Breast epithelium (tissue), 4 donors: ENCODE measurements at places on chromosomes 2 and 18. TPM values are rescaled to one million over a fixed set of nuclear protein-coding genes. Genes with fewer than 3 reads are reported as not detected.

DNA sequence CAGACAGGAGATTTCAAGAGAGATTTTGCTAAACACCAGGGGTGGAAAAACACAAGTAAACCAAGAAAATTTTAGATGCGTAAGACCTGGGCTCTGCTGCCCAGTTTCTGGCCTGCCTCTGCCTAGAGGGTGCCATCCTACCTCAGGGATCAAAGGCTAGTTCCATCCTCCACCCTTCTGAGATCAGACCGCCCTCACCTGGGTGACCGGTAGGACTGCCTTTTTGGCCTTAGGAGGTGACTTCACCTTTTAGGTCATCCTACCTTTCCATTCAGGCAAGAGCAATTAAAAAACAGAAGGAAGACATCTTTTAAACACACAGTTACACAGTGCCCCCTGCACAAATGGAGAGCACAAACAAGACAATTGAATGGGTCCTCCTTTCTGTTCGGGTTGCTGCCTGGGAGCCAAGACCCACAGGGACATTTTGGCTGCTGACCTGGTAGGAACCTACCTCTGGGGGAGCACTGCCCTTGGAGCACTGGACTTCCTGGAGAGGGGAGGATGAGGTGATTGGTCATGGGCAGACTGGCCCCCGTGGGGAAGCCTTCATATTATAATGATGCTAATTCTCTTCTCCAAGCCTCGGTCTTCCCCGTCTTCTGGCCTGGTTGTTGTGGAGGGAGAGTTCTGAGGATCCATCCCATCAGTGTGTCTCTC, 3.1 kb downstream of the PSD4 start:
- DNase-seq = no peak

GRCh38 chr2:134466141-134466540, 212.3 kb downstream of the MGAT5 start:
- no peak for DNase-seq

DNA sequence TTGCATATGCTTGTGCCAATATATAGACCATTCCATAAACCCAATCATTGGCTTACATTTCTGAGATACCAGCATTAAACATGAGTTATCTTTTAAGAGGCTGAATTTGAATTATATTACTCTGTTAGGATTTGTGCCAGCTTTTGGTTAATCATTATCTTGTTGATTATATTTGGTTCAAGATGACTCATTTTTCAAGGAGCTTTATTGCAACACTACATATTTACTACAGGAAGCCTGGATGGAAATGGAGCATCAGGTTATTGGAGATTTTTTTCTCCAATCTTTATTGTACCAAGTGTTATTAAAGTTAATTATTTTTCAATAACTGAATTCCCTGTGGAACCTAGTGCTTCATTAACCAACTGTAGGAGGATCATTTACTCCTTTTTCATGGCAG, 26.4 kb downstream of the EML4 start:
- DNase-seq = no peak

- DNase-seq = no peak
Measured at GRCh38 chr2:166984188-166984587, 95.9 kb downstream of the XIRP2 start.

DNA sequence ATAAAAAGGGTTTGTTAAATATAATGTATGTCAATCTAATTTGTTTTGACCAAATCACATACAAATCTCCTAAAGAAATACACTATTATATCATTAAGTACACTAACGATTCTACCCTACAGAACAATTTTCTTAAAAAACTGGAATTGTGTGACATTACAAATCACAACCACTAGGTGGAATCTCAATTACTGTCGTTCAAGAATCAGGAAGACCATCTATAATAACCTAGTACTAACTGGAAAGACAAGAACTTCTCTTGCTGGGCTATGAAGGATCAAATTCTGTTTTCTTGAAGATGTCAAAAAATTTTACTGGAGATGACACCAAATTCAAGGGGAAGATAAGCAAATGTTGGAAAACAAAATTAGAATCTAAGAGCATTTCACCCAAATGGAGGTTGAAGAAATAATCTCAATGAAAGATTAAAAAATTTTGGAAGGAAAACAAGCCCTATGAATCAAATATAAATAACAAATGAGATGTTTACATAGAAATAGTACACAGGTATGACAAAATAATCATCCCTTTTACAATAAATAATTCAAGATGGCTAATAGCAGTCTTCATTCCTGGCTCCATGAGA, 110.9 kb downstream of the STK39 start:
- DNase-seq = no peak

DNA sequence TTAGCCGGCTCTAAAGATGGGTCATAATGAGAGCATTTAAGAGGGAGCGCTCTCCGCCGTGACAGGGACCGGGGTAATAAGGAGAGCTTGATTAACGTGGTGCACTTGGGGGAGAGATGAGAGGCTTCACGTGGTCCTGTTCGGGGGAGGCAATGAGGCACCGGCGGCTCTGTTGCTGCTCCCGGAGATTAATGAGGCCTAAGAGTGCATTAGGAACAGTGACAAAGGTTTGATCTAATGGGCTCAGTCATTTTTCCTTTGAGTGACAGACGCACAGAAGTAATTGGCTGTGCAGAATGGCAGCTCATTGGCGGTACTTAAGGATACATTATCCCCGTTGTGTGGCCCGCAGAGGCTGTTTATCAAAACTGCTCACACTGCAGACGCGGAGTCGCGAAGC, 250.7 kb downstream of the GBX2 start:
- DNase-seq = no peak

- no peak for DNase-seq
Measured at GRCh38 chr18:32920796-32921787, 148.3 kb upstream of the KLHL14 start.

DNA sequence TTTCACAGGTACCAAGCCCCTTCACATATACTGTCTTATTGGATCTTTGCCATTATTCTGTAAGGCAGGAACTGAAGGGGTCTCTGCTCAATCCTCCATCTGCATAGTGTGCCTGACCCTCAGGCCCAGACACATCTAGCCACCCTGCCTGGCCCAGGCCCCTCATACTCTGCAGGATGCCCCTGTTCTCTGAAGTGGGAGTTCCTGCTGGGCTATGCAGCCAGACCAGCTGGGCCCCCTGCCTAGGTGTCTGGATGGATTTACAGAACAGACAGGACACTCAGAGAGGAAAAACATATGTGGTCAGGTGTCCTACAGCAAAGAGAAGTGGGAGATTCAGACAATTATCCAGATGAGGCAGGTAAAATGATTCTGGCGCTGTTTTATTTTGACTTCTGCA, 42.0 kb downstream of the SLC4A5 start:
- no peak for DNase-seq

- no peak for DNase-seq
Measured at GRCh38 chr2:74291218-74291544, 52.0 kb downstream of the SLC4A5 start.

- no peak for DNase-seq
Measured at GRCh38 chr2:40458271-40458794, 6.4 kb upstream of the SLC8A1 start.

DNA sequence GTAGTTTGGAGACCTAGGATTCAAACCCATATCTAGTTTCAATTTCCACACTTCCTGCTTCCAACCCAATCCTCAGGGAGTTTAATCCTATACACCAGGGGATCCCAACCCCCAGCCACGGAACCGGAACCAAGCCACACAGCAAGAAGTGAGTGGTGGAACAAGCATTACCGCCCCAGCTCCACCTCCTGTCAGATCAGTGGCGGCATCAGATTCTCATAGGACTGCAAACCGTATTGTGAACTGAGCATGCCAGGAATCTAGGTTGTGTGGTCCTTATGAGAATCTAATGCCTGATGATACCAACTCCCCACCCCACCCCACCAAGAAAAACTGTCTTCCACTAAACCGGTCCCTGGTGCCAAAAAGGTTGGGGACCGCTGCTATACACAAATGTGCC, 52.5 kb downstream of the PRPF40A start:
- DNase-seq = no peak

GRCh38 chr2:83051538-83052170, 1407.4 kb downstream of the SUCLG1 start:
- DNase-seq = no peak

GRCh38 chr2:15238028-15238427, 323.1 kb downstream of the NBAS start:
- DNase-seq = no peak

DNA sequence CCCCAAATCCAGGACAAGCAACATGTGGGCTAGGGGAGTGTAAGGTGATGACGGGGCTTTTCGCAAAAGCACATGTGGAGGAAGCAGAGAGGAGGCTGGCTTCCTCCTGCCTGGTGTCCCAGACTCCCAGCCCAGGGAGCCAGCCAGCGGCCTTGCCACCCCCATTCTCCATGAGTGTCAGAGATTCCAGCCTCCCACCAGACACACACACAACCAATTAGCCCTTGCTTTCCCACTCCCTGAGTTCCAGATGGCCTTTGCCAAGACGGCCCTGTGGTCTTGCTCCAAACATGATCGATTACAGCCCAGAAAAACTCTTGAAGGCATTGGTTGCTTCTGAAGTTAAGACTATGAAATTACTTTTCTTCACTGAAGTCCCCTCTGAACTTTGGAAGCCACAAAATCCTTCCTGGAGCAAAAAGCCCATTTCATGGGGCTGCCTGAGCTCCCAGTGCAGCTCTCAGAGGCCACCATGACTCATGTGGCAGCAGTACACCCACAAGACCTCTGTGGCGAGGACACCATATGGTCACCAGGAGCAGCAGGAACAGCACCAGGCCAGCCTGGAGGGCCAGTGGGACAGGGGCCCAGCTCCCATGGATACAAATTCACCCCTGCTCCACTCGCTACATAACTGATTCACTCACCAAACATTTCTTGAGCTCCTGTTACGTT, 69.1 kb upstream of the PID1 start:
- DNase-seq = no peak

DNA sequence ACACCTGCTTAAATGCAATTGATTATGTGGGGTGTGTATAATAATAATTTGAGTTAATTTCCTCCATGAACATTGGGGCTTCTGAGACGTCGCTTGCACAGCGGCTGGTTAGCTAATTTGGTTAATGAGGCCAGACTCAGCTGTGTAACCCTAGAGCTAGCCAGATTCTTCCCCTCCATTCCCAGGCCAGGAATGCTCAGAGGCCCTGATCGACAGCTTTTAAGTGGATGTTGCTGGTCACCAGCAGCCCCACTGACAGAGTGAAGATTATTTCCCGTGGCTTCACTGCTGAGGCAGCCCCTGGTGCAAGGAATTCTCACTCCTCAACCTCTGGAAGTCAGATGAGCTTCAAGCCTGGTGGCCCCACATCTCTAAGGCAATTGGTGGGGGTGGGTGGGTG, 12.4 kb upstream of the EPAS1 start:
- no peak for DNase-seq

GRCh38 chr2:168719446-168719845, 83.0 kb upstream of the NOSTRIN start:
- no peak for DNase-seq

- DNase-seq = no peak
Measured at GRCh38 chr2:1837022-1837421, 92.7 kb upstream of the PXDN start.

GRCh38 chr2:108586631-108587030, 52.4 kb downstream of the LIMS1 start:
- no peak for DNase-seq

GRCh38 chr2:46012618-46013240, 284.5 kb upstream of the EPAS1 start:
- DNase-seq = no peak

DNA sequence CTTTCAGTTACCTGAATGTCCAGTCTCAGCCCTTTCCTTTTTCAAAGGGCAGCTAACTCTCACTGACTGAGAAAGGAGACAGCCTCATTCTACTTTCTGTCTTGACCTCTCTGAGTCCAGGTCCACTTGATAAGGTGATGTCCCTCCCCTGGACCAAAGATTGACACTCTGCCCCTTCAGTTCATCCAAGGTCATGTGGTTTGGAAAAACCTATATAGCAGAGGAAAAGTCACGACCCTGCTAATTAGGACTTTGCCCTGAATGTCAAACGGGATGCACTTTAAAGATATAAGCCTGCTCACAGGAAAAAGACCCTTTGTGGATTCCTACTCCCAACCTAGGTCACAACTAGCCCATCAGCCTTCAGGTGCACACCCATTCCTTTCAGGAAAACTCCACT, 208.3 kb downstream of the AGPS start:
- DNase-seq = no peak

The RMND5A gene
- total RNA-seq = 61.6 TPM

The GREB1 gene
- total RNA-seq = 83.6 TPM

The VIT gene
- 136 TPM for total RNA-seq

The VRK2 gene
- 34.0 TPM for total RNA-seq

The KLHL41 gene
- 0.64 TPM for total RNA-seq

The CBLN2 gene
- not detected for total RNA-seq

The ZNF804A gene
- total RNA-seq = 0.29 TPM

The ANKRD29 gene
- 9.9 TPM for total RNA-seq

The CGREF1 gene
- total RNA-seq = 3.4 TPM

The GATA6 gene
- 3.0 TPM for total RNA-seq

The B3GNT2 gene
- total RNA-seq = 25.6 TPM

The RAD51AP2 gene
- under 0.01 TPM for total RNA-seq

The EVA1A gene
- 5.2 TPM for total RNA-seq
